GM23248 (cell line): ENCODE measurements at places on chromosomes 12 and 14. TPM values are rescaled to one million over a fixed set of nuclear protein-coding genes. Genes with fewer than 3 reads are reported as not detected.
A peak's percentile ranks its signal among the peaks of the same experiment; 100 is the strongest.

- peak; percentile 48 for DNase-seq
Measured at GRCh38 chr14:68377459-68377858, 415.4 kb downstream of the ZFP36L1 start.

- no peak for DNase-seq
Measured at GRCh38 chr12:81150382-81150781, 72.5 kb downstream of the ACSS3 start.

- DNase-seq, result peak; percentile 38
Measured at GRCh38 chr12:6696690-6697583, 3.7 kb downstream of the PIANP start.

DNA sequence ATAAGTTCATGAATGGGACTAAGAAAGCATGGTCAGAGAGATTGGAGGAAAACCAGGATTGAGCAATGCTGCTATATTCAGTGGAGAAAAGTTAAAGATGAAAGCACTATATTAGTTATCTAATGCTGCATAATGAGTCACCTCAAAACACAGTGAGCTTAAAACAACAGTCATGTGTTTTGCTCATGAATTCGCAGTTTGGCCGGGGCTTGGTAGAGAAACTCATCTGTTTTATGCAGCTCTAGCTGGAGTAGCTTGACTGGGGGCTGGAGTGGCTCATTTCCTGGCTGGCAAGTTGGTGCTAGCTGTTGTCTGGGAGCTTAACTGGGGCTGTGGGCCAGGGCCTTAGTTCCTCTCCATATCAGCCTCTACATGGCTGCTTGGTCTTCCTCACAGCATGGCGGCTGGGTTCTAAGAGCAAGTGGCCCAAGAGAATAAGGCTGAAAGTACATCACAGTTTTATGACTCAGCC lies 90.1 kb downstream of the ADCK1 start:
- DNase-seq, result peak; percentile 88

HOXC10 gene
- not detected in 2 replicates for polyA plus RNA-seq

BCL11B gene
- polyA plus RNA-seq, result not detected in 2 replicates

GPR68 gene
- 5.1 and 5.7 TPM in 2 replicates for polyA plus RNA-seq

ACOT4 gene
- polyA plus RNA-seq, result 1.3 and 1.6 TPM in 2 replicates

GSC gene
- polyA plus RNA-seq, result 1.3 and 1.9 TPM in 2 replicates

TMTC2 gene
- polyA plus RNA-seq, result 0.36 and 0.58 TPM in 2 replicates

KRT71 gene
- polyA plus RNA-seq, result not detected in 2 replicates
